ENCODE measurements at places on chromosomes 6 and 20.

- DNase-seq = no peak
Measured at GRCh38 chr20:37072293-37073196, 23.3 kb downstream of the RBL1 start.

DNA sequence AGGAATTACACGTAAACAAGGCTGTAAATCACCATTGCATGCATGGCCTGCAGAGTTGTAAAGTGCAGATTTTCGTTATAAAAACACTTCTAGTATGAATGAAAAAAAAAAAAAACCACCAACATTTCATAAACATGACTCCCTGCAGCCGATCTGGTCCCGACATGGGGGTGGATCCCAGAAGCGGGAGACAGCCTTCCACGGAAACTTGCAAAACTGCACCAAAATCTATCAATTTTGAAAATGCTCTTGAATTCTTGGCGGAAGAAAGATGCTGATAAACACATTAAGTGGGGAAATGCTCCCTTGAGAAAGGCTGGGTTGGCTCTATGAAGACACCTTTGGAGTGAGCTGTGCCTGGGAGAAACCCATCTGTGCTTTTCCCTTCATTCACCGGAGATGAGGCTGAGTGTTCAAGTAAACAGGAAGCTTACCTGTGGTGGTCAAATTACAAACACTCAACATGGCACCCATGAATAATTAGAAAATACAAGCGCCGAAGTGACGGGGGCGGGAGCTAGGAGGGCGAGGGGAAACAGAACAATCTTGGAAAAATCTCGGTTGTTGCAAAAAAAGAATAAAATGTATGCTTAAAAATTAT is 845 bp upstream of the ANKRD60 start:
- no peak for DNase-seq

- no peak for DNase-seq
Measured at GRCh38 chr6:81791756-81792155, 39.3 kb upstream of the TENT5A start.

GRCh38 chr6:2877057-2877882 is 25.8 kb downstream of the SERPINB9 start:
- no peak for DNase-seq

- no peak for DNase-seq
Measured at GRCh38 chr6:50007819-50008218, 14.0 kb downstream of the DEFB110 start.

DNA sequence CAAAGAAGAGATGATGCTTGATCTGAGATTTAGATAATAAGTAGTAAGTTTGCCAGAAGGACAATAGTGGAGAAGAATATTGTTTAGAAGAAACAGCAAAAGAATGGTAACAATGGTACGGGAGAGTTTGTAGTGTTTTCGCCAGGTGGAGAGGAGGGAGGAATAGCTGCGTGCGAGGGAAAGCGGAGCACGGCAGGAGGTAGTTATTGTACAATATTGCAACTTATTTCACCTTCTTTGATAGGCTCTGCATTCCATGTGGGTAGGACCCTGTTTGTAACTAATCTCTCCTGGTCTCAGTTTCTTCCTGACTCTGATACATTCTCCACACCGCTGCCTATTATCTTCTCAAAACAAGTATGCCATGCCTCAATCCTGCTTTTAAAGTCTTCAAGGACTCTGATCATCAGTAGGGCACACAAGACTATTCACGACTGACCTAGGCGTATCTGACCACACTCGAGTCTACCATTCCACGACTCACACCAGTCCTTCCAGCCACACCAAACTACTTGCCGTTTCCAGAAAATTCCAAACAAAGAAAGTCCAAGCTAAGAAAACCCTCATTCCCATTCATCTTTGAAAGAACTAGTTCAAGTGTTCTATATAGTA is 1.1 kb downstream of the PPIL4 start:
- no peak for DNase-seq

DNA sequence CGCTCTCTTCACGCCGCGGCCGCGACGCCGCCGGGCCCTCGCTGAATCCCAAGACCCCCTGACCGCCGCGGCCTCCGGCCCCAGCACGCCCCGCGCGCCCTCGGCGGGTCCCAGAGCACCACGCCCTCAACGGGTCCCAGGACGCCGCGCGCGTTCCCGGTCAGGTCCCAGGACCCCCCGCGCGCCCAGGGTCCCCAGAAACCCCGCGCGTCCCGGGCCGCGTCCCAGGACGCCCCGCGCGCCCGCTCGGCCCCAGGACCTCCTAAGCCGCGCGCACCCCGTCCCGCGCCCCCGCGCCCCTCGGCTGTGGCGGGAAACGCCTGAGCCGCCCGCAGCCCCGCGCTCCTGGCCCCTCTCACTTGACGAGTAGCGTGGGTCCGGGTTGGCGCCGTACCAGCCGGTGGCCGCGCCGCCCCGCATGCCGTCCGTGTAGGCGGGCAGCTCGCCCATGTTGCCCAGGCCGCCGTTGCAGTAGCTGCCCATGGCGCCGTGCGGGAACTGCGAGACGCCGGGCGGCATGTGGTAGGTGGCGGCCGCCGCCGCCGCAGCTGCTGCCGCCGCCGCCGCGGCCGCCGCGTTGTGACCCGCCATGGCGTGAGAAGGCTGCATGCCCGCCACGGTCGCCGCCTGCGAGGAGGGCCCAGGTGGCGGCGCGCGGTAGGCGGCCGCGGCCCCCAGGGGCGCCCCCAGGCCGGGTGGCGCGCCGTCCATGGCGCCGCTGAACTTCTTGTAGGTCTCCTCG is 556 bp downstream of the NKX2-4 start:
- no peak for DNase-seq

- no peak for DNase-seq
Measured at GRCh38 chr6:146542881-146543210, 787 bp upstream of the RAB32 start.

DNA sequence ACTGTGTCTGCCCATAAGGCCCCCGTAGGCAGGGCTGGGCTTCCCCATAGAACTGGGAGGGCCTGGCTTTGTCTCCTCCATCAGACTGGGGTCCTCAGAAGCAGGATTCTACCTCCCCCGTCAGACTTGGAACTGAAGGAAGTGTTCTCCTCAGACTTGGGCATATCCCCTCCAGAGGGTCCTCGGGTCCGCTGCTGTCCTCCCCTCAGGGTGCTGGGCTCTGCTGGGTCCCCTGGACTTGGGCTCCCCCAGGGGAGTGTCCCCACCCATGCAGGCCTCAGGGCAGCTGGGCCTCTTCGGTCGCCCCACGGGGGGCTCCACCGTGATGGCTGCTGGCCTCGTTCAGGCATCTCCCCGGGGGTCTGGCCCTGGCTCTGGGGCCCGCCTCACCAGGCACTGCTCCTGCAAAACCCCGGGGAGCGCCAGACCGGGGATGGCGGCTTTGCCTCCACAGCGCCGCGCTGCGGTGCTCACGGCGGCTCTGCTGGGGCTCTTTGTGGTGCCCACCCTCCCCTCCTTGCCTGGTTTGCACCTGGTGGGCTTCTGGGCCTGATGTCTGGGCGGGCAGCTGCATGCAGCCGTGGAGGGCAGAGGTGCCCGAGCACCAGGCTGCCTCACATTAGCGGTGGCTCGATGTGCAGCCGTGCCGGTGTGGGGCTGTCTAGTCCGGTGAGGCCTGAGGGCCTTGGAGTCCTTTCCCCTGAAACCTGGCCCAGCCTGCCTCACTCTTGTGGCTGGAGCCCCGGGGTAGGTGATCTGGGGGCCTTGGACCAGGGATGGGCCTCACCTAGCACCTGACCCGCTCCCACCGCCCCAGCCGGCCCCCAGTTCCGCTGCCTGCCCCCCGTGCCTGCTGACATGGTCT is 13.9 kb downstream of the COL20A1 start:
- DNase-seq = no peak

GRCh38 chr6:24614043-24614420 is 32.0 kb downstream of the KIAA0319 start:
- DNase-seq = no peak

- DNase-seq = no peak
Measured at GRCh38 chr6:24584382-24584720, 61.6 kb downstream of the KIAA0319 start.

GRCh38 chr20:40913224-40914185 is 115.1 kb upstream of the TOP1 start:
- no peak for DNase-seq

DNA sequence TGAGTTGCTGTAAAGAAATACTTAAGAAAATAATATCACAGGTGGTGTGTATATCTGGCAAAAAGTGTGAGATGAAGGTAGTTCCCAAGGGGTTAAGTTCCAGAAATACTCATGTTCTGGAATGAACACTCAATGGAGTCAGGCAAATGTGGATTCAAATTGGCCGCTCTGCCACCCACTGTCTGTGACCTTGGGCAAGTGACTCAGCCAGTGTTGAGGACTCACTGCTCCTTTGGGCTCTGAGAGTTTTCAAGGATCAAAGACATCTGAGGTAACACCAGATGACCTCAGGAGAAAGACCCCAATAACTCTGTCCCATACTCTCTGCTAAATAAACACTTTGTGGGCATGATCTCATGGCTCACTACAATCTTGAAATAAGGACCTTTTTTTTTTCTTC is 59.2 kb upstream of the EYA2 start:
- DNase-seq = no peak

GRCh38 chr20:8646716-8647115 is 422.2 kb upstream of the PLCB4 start:
- no peak for DNase-seq

GRCh38 chr6:168045141-168045691 is 33.8 kb downstream of the FRMD1 start:
- DNase-seq = no peak

DNA sequence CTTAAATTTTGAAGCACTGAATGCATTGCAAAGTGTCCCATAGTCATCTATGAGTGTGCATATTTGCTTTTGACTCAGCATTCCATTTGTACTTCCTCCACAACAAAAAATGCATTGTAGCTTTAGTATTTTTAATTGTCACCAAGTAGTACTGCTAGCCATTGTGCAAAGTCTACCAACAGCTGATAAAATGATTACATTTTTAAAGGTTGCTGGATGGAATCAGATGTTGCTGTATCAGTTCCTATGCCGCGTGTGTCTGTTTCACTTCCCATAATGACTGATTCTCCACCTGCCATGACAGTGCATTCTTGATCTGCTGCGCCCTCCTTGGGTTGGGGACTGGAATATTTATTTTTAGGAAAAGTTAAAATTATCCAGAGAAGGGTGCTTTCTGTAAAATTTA is 41.2 kb downstream of the SLX4IP start:
- peak; percentile 54 for DNase-seq

- no peak for DNase-seq
Measured at GRCh38 chr20:23227976-23228375, 122.6 kb upstream of the NXT1 start.

DNA sequence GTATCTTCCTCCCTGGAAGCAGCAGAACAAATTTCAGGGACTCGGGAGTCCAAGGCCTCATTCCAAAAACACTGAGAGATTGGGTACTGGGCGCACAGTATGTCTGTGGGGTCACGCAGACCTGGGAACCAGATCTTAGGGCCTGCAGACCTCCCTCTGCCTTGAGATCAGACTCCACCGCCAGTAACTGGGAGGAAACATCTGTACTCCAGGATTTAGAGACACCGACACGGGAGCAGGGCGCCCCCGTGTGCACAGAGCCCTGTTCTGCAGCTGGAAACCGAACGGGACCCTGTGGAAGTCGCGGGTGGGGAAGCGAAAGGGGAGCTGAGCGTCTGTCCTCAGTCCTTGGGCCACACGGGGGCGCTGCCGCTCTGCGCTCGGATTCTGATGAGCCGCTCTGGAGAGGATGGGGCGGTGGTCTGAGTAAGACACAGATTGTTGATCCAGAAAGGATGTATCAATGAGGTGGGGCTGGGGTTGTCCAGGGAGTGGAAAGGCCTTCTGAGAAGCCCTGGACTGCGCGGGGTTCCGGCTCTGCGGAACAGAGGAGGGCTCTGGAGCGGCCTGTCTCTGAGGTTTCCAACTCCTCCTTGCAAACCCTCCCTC is 35.7 kb upstream of the HLA-E start:
- peak; percentile 79 for DNase-seq

GRCh38 chr6:16690608-16691142 is 70.6 kb downstream of the ATXN1 start:
- DNase-seq = no peak
